ENCODE measurements at places on chromosomes 4 and X.

GRCh38 chr4:1344696-1345095 is 2.3 kb upstream of the UVSSA start:
- DNase-seq: peak; percentile 71

- DNase-seq: no peak
These were observed 69.5 kb downstream of the TRIM2 start for GRCh38 chr4:153273751-153274150.

- no peak for DNase-seq
These were observed 108.9 kb upstream of the TEX13D start for GRCh38 chrX:124223524-124223923.

GRCh38 chrX:130789793-130790192 is 113.2 kb downstream of the ENOX2 start:
- no peak for DNase-seq

DNA sequence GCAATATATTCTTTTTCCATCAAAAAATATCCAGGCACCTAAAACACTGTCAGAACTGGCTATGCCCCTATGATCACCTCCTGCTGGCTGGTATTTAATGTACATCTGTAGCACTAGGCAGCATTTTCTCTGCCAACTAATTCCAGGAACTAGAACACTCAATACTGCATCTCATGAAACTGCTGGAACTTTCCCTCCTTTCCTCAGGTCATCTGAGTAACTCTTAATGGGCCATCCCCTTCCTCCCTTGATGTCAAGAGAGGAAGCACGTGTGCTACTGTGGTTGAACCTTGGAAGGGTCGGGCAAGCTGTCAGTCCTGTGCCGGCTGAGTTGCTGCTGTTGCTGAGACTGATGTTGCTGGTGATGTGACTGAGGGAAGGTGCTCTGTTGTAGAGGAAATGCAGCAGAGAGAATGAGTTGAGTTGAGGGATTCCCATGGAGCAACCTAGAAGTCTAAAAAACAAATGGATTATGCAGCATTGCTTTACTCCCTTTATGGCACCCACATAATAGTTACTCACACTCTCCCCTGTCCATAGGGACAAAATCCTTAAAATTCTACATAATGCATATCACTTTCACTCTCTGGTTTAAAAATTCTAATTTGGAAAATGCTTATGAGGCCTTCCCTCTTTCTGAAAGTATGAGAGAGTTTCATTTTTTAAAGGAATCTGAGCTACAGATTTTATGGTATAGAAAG is 39.5 kb downstream of the TMEM165 start:
- no peak for DNase-seq

- DNase-seq: no peak
These were observed 25.4 kb upstream of the CD99 start for GRCh38 chrX:2665387-2666304.

DNA sequence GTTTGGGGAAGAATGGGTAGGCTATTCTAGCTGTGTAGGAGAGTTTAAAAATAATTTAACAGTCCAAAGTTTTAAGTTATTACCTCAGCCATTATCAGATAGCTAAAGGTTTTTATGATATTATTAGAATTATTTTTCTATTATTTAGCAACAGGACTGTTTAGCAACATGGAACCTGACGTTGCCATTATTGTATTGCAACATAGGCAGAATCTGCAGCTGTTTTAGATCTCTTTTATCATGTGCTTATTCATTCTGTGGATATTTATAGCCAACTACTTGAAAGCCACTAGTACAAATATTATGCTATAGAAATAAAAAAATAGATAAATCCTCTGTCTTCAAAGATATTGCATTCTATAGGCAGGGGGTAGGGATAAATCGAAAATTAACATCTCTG is 382.0 kb upstream of the TRAM1L1 start:
- no peak for DNase-seq
